NCI-H524 (cell line): ENCODE measurements at places on chromosomes 5 and 9.

DNA sequence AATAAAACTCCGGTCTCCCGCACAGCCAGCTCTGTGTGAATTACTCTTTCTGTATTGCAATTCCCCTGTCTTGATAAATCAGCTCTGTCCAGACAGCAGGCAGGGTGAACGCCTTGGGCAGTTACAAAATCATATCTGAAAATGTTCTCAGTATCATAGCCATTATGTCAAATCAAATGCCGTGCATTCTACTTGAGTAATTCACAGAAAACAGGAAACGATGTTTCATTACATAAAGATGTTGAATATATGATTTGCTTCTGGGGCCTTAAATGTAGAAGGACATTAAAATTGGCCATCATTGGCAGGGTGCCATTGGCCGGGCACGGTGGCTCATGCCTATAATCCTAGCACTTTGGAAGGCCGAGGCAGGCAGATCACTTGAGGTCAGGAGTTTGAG lies 8.5 kb downstream of the POLR3G start:
- DNase-seq, result no peak

- no peak for DNase-seq
Measured at GRCh38 chr9:122033775-122034373, 59.2 kb downstream of the TTLL11 start.

DNA sequence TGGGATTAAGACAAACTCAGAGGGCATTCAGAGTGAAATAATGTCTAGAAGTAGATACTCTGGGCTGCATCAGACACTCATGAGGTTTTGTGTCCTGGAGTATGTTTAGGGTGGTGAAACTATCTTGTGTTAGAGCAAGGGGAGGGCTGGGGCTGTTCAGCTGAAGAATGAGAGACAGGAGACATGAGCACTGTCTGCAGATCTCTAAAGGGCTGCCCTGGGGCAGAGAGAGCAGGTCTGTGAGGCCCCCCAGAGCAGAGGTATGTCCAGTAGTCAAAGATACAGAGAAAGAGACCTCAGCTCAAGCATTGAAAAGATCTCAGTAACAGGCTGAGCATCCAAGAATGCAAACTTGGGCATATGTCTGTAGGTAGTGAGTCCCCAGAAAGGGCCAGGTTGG lies 45.9 kb upstream of the SHB start:
- DNase-seq, result no peak

GRCh38 chr5:168238463-168238862 lies 53.0 kb upstream of the WWC1 start:
- no peak for DNase-seq

DNA sequence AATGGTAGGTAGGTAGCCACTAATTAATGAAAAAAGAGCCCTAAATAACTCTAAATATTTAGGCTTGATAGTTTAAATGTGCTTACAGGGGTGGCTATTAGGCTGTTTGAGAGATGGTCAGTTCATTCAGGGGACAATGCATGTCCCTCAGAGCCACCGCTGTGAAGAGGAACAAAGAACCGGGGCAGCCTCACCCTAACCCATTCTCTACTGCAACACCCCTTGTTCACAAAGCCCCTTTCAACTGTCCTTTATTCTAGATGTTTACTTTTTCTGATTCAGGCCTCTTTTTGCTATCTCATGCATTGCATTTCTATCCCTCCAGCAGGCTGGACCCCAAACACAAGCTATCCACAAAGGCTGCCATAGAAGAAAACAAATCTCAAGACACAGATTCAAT lies 906.7 kb downstream of the NR2F1-AS1 start:
- no peak for DNase-seq

DNA sequence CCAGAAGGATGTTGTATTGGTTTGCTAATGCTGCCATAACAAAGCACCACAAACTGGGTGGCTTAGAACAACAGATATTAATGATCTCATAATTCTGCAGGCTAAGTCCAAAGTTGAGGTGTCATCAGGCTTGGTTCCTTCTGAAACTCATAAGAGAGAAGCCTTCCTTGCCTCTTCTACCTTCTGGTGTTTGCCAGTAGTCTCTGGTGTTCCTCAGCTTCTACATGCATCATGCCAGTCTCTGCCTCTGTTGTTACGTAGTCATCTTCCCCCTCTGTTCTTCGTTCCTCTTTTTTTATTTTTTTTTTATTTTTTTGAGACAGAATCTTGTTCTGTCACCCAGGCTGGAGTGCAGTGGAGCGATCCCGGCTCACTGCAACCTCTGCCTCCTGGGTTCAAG lies 61.8 kb downstream of the LRRC70 start:
- DNase-seq, result no peak

- no peak for DNase-seq
Measured at GRCh38 chr5:160545832-160546231, 124.2 kb downstream of the PTTG1 start.
